ENCODE measurements at places on chromosomes 2 and 18.
A peak's percentile ranks its signal among the peaks of the same experiment; 100 is the strongest.

DNA sequence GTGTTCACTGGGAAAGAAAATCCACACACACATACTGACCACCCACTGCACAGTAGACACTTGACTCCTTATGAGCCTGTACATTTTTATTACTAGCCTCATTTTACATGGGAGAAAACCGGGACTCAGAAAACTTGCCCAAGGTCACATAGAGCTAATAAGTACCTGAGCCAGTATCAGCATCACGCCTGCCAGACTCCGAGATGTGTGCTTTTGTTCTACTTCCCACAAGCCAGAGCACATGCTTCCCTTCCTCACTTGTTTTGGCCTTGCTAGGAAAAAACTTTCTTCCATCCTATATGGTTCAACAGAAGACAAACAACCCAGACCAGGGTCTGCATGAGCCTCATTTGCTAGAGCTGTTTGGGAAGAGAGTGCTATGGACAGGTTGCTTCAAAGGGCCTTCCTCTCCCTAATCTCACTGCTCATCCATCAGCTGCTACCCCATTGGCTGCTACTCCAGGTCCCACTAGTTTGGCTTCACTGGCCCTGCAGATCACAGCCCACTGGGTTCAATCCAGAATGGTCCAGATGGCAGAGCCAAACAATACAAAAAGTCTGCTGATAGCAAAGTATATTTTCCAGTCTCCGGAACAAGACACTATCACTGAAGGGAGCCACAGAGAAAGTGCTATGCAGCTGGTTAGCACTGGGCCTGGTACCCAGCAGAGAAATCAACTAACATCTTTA lies 63.9 kb downstream of the STK39 start:
- DNase-seq = no peak

GRCh38 chr2:57878171-57878865 lies 168.3 kb upstream of the VRK2 start:
- no peak for DNase-seq

DNA sequence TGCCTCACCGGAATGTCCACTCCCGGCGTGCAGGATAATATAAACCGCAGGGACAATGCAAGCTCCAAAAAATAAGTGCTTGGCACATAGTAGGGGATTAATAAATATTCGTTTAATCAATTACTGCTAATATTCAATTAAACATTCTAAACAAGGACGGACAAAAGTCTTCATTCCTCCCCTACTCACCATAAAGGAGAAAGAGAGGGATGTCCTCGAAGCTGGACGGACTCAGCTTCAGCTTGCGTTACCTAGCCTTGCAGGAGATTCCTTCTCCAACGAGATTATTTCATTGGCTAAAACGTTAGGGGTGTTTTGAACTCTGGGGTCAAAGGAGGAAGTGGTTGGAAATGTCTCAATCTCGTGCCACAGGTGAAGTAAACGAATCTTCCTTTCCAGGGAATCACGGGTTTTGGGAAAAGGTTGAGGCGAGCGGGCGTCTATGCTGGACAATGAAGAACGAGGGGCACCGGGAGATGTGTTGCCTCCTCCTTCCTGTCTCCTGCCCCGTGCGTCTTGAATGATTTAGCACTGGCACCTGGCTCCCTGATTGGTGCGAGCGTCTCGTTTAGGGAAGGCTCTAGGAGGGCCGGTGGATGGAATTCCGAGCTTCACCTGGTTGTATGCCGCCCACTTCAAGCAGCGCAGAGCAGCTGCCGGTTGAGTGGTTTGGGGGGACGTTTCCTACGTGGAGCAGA lies 2.0 kb upstream of the GAD1 start:
- DNase-seq = no peak

- no peak for DNase-seq
Measured at GRCh38 chr2:117068371-117068770, 746.1 kb upstream of the DDX18 start.

DNA sequence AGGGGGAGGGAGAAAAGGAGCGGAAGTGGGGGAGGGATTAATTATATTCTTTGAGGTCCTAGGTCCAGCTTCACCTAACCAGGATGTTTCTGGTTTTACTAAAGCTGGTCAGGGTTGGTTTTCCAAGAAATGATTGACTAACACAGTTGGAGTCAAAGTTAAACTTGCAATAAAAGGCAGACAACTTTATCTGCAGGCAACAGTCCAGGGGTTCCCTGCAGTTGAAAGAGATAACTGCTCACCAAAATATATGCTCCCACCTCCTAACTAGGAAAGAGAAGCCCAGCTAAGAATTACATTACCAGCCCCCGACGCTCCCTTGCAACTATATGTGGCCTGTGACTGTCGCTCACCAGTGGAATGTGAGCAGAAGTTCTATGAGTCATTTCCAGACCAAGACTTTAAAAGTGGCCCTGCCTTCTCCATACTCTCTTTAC lies 140.0 kb upstream of the PKDCC start:
- DNase-seq = no peak

- DNase-seq = peak; percentile 24
Measured at GRCh38 chr2:101386599-101387150, 628 bp downstream of the CREG2 start.

DNA sequence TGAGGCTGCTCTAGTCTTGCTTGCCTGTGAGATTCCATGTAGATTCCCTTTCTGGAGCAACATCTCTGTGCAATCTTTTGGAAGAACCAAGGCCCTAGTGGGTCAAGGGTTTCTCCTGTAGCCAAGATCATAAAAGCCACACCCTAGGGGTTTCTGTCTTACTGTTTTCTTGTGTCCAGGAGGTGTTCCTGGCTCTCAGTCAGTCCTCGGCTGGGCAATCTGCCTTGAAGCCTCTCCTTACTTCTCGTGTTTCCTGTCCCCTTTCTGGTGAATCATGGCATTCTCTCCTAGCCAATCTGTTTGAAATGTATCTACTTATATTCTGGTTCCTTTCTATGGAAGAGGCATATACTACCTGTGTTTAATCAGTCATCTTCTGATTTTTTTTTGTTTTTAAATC lies 484.8 kb upstream of the UBE2E3 start:
- peak; percentile 47 for DNase-seq

- no peak for DNase-seq
Measured at GRCh38 chr2:20916604-20917286, 93.8 kb upstream of the LDAH start.

- no peak for DNase-seq
Measured at GRCh38 chr2:190766595-190766994, 114.0 kb upstream of the GLS start.

- DNase-seq = no peak
Measured at GRCh38 chr18:23283916-23284430, 148.7 kb downstream of the CABLES1 start.

GRCh38 chr2:191421950-191422349 lies 176.7 kb downstream of the MYO1B start:
- no peak for DNase-seq

GRCh38 chr2:174124181-174124580 lies 124.2 kb downstream of the OLA1 start:
- DNase-seq = no peak

- DNase-seq = no peak
Measured at GRCh38 chr2:11833601-11834000, 87.2 kb downstream of the LPIN1 start.

GRCh38 chr2:27754138-27754588 lies 17.4 kb upstream of the MRPL33 start:
- DNase-seq = peak; percentile 71

- DNase-seq = no peak
Measured at GRCh38 chr2:160741271-160741670, 247.7 kb upstream of the RBMS1 start.

DNA sequence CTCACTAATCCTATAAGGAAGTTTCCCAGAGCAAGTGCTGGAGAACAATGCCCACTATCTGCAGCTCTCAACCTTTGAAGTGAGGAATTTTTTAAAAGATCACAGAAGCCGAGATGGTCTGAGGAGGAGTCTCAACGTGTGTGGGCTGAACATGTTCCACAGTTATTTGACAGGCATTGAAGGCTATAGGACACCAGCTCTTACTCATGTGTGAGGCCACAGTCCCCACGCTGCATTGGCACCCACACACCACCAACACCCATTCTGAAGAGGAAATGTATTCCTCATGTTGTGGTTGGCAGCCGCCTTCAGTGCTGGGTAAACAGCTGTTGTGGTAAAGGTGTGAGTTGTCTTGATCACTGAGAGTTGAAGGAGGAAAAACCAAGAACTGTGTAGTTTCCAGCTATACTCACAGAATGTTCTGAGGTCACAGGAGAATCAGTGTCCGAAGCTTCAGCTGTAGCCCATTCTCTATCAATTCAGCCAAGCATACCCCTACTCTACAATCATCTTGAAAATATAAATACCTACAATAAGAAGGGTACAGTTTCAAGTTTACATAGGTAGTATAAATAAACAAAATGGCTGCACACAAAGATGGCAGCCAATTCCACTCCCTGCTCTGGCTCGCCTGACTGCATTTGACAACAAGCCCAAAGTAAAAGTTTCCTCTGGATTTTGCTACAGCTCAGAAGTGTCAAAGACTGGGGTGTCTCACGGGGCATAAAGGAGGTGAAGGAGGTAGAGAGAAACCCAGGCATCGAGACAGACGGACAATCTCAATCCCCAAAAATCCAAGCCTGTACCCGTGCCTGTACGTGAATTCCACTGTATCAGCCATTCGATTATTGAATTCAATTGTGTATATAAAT lies 12.1 kb downstream of the CD226 start:
- no peak for DNase-seq

- DNase-seq = peak; percentile 88
Measured at GRCh38 chr18:48997985-48998831, 47.4 kb upstream of the SMAD7 start.

GRCh38 chr2:222058819-222059445 lies 239.9 kb downstream of the PAX3 start:
- DNase-seq = no peak

DNA sequence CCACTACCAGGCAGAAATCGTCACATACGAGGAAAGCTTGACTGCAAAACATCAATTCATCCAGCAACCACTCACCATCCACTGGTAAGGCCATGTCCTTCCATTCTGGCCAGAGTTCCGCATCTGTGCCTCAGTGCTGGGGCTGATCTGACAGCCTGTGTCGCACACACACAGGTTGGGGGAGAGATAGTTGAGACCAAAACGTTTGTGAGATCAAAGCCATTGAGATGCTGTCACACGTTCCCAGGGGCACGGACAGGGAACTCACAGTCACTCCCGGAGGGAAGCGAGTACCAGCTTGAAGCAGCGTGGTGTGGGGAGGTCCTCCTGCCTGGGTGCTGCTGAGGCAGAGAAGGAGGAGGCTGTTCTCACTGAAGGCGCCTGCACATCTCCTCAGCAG lies 458.5 kb upstream of the SALL3 start:
- DNase-seq = no peak

DNA sequence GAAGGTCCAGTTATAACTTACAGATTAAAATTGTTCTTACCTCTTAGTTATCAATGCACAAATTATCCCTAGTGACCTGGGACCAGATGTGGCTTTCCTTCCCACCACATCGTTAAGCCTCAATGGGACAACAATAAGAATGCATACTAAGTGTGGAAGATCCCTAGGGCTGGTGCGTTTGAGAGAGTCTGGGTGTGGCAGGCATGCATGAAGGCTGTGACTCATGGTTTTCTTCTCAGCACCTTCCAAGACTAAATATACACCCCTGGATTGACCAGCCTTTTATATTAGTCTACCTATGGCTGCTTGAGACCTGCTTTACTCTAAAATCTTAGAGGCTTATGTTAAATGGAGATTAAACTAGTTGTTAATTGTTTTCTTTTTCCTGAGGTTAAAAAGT lies 261.7 kb upstream of the SLC14A2 start:
- no peak for DNase-seq

DNA sequence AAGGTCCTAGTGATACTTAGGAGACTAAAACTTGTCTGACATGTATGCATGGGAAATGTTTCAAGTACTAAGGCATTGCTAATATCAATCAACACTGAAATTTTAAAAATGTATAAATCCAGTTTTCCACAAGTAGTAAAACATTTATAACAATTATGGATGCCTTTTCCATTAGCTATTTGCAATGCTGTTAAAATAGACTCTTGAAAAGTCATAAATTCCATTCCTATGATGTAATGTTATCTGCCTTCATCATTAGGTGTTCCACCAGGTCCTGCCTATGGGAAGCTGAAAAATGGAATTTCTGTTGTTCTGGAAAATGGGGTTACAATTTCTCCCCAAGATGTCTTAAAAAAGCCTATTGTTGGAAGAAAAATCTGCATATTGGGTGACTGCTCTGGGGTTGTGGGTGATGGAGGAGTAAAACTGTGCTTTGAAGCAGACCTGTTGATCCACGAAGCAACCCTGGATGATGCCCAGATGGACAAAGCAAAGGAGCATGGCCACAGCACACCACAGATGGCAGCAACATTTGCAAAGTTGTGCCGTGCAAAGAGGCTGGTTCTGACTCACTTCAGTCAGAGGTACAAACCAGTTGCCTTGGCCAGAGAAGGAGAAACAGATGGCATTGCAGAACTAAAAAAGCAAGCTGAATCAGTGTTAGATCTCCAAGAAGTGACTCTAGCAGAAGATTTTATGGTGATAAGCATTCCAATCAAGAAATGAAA lies 18.7 kb downstream of the ELAC1 start:
- DNase-seq = peak; percentile 22

- DNase-seq = no peak
Measured at GRCh38 chr2:226905718-226906117, 69.9 kb downstream of the RHBDD1 start.

DNA sequence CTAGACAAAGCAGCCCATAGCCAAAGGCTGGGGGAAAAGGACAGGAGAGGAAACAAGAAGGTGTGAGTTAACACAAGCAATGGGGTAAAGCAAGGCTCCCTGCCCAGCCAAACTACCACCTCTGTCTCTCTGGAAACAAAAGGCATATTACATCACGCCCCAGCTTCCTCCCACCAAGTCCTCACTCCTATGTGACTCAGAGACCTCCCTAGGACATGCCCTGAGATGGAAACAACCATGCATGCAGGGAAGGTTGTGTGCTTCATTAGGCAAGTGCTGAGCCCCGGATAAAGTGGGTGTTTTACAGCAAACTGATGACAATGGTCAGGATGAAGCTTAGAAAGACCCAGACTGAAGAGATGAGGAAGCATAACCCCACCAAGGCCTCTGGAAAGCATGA lies 9.0 kb upstream of the ATRAID start:
- DNase-seq = no peak

DNA sequence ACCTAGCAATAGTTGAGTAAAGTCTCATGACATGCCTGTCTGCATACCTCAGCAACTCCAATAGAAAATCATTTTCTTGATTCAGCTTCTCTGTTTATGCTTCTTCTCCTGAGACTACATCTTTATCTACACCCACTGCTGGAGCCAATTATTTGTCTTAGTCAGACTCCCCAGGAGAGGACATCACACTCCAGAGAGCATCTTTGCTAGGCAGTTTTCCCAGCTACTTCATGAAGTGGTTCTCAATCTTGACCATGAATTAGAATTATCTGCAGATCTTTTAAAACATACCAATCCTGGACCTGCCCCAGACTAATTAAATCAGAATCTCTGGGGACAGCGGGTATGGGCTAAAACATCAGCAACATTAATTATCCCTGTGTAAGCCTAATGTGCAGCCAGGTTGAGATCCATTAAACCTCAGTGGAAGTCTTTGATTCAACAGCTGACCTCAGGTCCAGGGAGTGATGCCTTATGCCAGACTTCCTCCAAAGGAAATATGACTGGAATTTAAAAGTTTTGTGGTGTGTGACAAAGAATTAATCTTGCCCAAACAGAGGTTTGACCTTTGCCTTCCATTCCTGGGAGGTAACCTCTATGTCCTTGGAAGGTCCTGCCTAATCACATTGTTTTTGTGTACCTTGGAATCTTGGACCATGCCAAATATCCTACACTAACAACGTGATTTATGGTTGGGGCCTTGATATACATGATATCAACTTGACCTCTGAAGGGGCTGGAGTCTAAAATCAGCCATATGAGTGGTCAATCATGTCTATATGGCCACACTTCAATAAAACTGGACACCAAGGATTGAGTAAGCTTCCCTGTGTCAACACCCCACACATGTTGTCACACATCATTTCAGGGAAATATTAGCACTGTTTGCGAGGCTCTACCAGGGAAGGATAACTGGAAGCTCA lies 99.3 kb upstream of the DNAJC10 start:
- DNase-seq = no peak
